ENCODE measurements at places on chromosomes 7 and 10.

DNA sequence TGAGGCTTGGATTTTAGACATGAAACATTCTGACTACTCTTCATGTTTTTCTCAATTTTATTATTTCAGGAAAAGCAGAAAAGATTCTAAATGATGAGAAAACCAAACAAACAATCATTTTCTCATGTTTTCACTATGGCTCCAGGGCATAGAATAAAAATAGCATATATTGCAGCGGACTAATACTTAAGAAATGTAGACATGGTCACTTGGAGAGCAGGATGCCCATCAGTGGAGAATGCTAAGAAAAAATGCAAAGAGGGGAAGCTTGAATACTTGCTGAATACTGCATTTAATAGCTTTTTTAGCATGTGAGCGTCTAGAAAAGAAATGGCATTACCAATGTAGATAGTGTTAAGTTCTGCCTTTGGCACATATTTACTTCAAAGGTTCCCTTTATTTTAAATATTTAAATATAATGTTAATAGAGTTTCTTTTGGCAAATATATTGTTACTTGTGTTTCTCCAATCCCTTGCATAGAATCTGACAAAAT is 107.9 kb downstream of the PPP1R17 start:
- DNase-seq, result no peak

DNA sequence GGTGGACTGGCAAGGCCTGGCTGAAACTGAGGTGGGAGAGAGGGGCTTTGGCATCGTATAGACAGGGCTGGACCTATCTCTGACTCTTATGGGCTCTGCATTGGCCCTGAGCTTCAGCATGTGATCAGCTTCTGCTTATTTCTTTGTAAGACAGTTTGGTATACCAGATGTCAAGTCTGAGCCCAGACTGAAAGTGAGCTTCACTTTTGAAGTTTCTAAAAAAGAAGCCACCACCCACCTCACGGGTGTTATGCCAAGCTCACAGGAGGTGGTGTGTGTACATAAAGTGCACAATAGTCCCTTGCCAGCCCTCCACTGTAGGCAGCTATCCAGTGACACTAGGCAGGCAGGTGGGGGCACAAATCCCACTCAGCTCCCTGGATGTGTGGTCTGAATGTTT is 68.7 kb upstream of the SEPHS1 start:
- no peak for DNase-seq

DNA sequence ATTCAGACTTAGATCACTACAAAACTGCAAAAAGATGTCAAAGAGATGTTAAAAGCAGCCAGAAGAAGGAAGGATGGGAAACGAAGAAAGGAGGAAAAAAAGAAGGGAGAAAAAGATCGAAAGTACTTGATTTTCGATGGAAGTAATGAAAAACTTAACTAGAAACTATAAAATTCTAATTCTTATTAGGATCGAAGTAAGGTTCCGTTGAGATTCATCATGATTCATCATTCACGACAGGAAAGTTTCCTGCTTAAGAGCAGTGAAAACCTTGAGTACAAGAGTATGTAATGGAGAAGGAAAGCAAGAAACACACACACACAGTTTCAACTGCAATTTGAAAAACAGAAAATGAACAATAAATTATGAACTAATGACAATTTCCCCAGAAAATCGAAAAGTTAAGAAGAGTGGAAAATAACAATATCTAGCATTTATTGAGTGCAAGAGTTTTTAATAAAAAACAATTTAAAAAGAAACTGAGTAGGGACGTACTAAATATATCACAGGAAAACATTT is 1.1 kb upstream of the ING3 start:
- no peak for DNase-seq

GRCh38 chr7:25918731-25919130 is 233.3 kb upstream of the NFE2L3 start:
- no peak for DNase-seq

- no peak for DNase-seq
These were observed 22.2 kb downstream of the MKX start for GRCh38 chr10:27723436-27723835.

DNA sequence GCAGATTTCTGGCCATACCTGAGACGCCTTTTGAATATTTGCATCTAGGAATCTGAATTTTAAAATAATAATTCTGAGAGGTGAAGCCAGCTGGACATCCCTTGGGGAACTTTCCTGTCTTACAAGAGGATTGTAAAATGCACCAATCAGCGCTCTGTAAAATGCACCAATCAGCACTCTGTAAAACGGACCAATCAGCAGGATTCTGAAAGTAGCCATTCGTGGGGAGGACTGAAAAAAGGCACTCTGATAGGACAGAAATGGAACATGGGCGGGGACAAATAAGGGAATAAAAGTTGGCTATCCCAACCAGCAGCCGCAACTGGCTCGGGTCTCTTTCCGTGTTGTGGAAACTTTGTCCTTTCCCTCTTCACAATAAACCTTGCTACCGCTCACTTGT is 9.9 kb downstream of the PPIF start:
- DNase-seq, result no peak

- DNase-seq, result no peak
These were observed 336.3 kb downstream of the PPP1R3A start for GRCh38 chr7:113582471-113582870.

DNA sequence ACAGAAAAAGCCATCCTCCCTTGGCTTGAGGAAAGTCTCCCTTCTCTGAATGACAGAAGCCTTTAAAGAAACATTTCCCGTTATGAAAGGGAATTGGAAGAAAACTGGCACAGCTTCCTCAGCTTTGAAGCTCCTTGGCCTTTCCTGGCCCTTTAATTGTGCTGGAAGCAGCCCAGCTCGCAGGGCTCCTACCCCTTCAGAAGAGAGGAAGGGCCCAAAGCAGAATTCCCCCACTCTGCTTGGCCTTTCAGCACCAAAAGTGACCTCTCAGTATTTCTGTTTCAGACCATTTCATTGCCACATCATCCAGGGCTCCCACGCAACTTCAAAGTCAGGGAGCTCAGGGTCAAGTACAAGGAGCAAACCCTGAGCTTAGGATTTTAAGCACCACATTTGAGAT is 4.2 kb downstream of the AFAP1L2 start:
- DNase-seq, result no peak

GRCh38 chr10:27534161-27534700 is 30.1 kb downstream of the RAB18 start:
- DNase-seq, result no peak

DNA sequence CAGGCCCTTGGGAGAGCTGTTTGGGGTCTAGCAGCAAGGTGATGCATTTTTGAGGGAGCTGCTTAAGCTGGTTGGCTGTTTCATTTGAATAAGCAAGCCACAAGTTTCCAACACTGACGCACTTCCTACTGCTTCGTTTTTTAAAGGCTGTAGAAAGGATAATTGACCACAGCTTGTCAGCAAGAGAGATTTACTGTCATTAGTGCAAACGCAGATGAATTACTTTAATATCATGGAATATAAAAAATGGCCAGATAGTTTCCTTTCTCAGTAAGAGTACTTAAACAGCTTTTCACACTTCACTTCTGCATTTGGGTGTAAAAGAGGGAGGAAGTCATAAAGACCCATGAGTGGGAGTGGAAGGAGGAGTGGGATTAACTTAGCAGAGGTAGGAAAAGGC is 61.5 kb downstream of the FZD1 start:
- DNase-seq, result no peak

- DNase-seq, result no peak
These were observed 83.1 kb downstream of the THSD7A start for GRCh38 chr7:11748884-11749283.

GRCh38 chr7:19102884-19103283 is 14.6 kb downstream of the TWIST1 start:
- DNase-seq, result no peak
